ENCODE measurements at places on chromosomes 5 and 9. TPM values are rescaled to one million over a fixed set of nuclear protein-coding genes. Genes with fewer than 3 reads are reported as not detected.

Gene C6
- not detected for polyA plus RNA-seq

GRCh38 chr9:38329968-38330367 is 62.5 kb upstream of the ALDH1B1 start:
- H3K4me1 ChIP-seq, result no peaks in the 10 kb centered on the region
- no peak overlapping the region for H3K4me3 ChIP-seq
- no peak for DNase-seq
- no peak overlapping the region for H3K27ac ChIP-seq

DNA sequence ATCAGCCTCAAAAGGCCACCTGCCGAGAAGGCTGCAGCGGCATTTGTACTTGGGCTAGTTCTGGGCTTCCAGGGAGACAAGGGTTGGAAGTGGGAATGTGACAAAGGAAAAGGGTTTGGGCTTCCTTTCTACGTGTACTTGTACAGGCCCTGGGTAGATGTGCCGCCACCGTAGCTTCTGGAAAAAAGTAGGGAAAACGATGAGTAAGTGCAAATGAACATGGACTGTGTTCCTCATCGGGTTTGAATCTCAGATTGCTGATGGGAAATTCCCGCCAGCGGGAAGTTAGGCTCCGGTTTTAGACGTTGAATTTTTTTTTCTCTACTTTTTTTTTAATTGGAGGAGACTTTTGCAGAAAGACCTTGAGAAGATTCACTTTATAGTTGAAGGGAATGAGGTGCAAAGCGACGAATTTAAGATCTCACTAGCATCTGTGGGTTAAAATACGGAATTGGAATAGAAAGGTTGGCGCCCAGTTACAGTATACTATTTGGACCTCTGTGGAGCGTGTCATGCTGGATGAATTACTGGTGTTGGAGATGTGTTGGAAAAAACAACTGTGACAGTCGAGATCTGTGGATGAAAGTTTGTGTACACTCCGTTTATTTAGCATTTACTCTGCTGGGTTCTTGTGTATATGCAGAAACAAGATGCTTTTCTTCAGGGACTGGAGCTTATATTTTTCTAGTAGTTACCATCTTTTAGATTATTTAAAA is 1.2 kb downstream of the G3BP1 start:
- no peaks in the 10 kb centered on the region for H3K36me3 ChIP-seq
- no peak for DNase-seq
- H3K4me1 ChIP-seq, result peaks cover 62% of the 10 kb centered on the region

DNA sequence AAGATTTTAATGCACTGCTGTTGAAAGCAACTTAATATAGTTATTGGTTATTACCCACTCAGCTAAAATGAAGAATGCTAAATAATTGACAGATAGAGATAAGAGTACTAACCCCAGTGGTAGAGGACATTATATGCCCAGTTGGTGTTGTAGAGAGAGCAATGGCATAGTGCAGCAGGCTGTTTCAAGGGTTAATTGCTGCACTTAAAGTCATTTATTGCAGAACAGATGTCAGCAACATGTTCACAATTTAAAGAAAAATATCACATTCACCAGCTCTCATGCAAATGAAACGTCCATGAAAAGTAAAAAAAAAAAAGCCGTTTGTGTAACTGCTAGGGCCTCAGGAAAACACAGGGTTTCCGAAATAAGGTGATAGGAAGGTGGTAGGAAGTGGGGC is 254.6 kb downstream of the MTRR start:
- H3K27me3 ChIP-seq, result no peaks in the 10 kb centered on the region
- H3K4me1 ChIP-seq, result no peaks in the 10 kb centered on the region
- H3K4me3 ChIP-seq, result no peak overlapping the region
- no peaks in the 10 kb centered on the region for H3K36me3 ChIP-seq
